Tibial artery (tissue), 4 donors: ENCODE measurements at places on chromosomes 2 and 18.

DNA sequence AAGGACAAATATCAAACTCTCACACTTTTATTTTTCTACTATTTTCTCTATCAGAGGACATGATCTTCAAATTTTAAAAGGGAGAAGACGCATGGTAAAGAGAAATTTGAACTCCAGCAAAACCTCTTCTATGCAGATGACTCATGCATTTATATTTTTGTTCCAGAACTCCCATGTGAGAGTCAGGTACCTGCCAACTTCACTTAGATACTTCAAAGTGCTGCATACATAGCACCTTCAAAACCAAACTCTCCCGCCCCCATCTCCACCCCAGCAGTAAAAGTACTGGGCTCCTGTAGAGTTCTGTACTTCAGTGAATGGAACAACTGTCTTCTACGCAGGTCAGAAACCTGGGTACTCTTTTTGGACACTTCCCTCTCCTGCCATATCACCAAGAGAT, 398.3 kb downstream of the TGIF1 start:
- no peak for DNase-seq

DNA sequence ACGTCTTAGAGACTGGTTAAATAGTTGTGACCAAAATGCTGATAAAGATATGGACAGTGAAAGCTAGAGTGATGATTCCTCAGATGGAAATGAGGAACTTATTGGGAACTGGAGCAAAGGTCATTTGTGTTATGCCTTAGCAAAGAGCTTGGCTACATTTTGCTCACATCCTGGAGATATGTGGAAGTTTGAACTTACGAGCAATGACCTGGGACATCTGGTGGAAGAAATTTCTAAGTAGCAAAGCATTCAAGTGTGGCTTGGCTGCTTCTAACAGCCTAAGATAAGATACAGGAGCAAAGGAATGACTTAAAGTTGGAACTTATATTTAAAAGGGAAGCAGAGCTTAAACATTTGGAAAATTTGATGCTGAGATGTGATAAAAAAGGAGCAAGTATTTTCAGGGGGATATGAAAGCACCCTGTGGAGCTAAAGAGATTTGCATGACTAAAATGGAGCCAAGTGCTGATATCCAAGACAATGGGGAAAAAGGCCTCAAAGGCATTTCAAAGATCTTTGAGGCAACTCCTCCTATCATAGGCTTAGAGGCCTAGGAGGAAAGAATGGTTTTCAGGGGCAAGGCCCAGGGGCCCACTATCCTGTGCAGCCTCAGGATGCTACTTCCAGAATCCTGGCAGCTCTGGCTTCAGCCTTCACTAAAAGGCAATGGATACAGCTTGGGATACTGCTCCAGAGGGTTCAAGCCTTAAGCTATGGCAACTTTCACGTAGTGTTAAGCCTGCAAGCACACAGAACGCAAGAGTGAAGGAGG, 124.1 kb upstream of the KLHL14 start:
- DNase-seq, result no peak

- no peak for DNase-seq
Measured at GRCh38 chr18:65811307-65811706, 60.5 kb downstream of the CDH7 start.

- no peak for DNase-seq
Measured at GRCh38 chr18:43887491-43887890, 610.2 kb upstream of the SYT4 start.
